ENCODE measurements at places on chromosomes 4 and X.
A peak's percentile ranks its signal among the peaks of the same experiment; 100 is the strongest.

- DNase-seq: no peak
These were observed 326.4 kb downstream of the TENM3 start for GRCh38 chr4:182569561-182569960.

DNA sequence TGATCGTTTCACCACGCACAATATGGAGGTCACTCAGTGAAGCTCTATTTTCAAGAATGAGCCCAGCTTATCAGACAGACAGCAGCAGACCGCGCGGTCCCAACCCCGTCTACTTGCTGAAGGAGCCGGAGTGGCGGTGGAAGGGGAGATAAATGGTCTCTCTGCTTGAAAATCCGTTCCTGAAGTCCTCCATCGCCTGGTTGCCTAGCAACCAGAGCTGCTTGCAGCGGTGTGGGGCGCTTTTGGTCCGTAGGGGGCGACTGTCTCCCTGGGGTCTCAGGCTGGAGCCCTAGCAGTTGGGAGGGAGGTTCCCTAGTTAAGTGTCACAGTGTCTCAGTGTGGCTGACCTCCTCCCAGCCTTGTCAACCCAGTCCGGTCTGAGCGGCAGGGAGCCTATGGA lies 8.3 kb upstream of the DLG3 start:
- DNase-seq: peak; percentile 24

- no peak for DNase-seq
These were observed 4.1 kb downstream of the PPA2 start for GRCh38 chr4:105469736-105470135.

DNA sequence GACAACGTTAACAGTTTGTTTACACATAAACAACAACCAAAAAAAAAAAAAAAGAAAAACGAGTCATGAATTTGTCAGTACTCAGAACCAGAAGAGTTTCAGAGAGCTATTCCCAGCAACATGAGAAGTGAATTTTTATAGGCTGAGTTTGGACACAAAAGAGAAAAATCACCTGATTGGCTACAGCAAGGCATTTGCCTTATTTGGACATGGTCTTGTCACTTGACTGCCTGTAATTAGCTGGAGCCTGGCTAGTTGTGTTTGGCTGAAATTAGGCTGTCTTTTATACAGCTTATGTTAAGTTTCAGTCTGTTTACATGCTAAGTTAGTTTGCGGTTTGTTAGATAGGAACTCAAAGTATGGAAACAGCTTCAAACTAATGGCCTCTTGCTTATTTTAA lies 880 bp upstream of the TEX13A start:
- DNase-seq: no peak

- no peak for DNase-seq
These were observed 2.1 kb upstream of the GC start for GRCh38 chr4:71785959-71786358.

GRCh38 chr4:122619611-122620010 lies 1.3 kb downstream of the IL21 start:
- no peak for DNase-seq

- no peak for DNase-seq
These were observed 47.7 kb downstream of the ARHGEF38 start for GRCh38 chr4:105599932-105600655.

Measured in cardiac fibroblast (primary cell).